ENCODE measurements at places on chromosomes 2 and 18. TPM values are rescaled to one million over a fixed set of nuclear protein-coding genes. Genes with fewer than 3 reads are reported as not detected.

DNA sequence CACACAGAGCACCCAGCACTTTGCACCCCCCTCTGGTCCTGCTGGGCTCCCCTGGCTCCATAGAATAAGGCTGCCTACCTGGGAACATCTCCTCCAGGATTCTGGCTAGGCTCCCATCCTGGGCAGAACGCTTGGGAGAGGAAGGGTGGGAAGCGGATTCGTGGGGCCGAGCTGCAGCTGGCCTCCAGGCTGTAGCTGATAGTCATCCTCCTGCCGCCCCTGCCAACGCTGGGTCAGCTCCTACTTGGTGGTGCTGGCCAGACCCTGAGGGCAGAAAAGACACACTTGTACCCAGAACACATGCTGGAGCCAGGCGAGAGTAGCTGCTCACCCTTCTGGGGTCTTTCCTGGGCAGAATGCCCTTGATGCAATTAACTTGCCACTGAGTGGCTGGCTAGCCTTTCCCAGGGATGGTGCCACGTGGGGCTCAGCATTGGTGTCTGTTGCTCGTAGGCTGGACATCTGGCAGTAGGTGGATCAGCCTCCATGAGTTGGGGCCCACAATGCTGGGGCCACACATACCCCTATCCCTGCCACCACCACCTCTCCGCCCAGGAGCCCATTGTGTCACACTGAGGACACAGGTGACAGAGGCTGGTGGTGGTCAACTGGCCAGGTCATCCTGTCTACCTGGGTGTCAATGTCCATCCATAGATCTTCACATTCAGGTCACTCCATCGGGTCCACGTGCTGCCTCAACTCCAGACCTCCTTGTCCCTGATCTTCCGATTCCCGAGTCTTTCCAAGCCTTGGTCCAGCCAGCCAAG is 112.8 kb downstream of the NDUFA10 start:
- H3K27me3 ChIP-seq, result no peaks in the 10 kb centered on the region
- DNase-seq, result peak; percentile 38
- H3K27ac ChIP-seq, result no peak overlapping the region
- H3K36me3 ChIP-seq, result no peaks in the 10 kb centered on the region
- H3K4me3 ChIP-seq, result no peak overlapping the region

The IL1RN gene
- not detected for total RNA-seq

DNA sequence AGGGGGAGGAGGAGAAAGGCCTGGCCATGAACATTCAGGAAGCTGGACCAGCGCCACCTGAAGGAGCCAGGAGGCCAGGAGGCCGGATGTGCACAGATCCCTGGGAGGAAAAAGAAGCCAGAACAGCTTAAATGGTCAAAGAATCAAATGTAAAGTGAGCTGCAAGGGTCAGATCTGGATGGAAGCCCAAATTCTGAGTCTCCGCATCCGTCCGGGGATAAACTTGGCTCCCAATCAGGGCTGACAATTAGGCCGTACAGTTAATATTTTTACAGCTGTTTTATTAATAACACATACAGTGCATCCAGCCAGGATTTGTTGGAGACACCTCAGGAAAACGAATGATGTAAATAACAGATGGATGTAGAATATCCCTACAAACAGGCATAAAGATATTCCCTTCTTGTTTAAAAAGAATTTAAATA is 495.1 kb upstream of the TCF4 start:
- peaks cover 10% of the 10 kb centered on the region for H3K4me1 ChIP-seq
- no peak overlapping the region for H3K27ac ChIP-seq
- no peaks in the 10 kb centered on the region for H3K36me3 ChIP-seq
- H3K27me3 ChIP-seq, result no peaks in the 10 kb centered on the region
- no peak overlapping the region for H3K4me3 ChIP-seq
- DNase-seq, result peak; percentile 56

The RGPD5 gene
- total RNA-seq, result 161 TPM

GRCh38 chr2:136246086-136246669 is 128.2 kb upstream of the CXCR4 start:
- no peaks in the 10 kb centered on the region for H3K27me3 ChIP-seq
- H3K36me3 ChIP-seq, result no peaks in the 10 kb centered on the region
- peaks cover 14% of the 10 kb centered on the region for H3K4me1 ChIP-seq
- peak; percentile 77 for DNase-seq
- H3K4me3 ChIP-seq, result no peak overlapping the region
- no peak overlapping the region for H3K27ac ChIP-seq

The RRM2 gene
- 60.2 TPM for total RNA-seq

GRCh38 chr18:36901277-36901701 is 72.4 kb downstream of the KIAA1328 start:
- H3K27me3 ChIP-seq, result no peaks in the 10 kb centered on the region
- no peak overlapping the region for H3K4me3 ChIP-seq
- no peaks in the 10 kb centered on the region for H3K36me3 ChIP-seq
- no peak for DNase-seq

DNA sequence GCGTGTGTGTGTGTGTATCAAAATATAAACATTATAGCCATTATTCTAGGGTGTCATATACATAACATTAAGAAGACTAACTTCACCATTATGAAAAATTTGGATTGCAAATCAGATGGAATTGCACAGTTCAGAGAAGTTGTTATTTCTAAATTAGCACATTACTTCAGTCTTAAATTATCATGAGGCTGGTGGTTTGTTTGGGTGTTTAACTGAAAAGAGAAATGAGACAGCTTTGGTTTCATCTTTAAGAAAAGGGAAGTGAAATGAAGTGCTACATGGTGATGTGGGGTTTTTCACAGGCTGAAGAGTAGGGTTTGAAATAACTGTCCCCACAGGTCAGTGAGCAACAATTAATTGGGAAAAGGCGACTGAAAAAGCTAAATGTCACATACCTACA is 161.2 kb upstream of the XIRP2 start:
- H3K4me3 ChIP-seq, result no peak overlapping the region
- no peaks in the 10 kb centered on the region for H3K27me3 ChIP-seq
- H3K36me3 ChIP-seq, result no peaks in the 10 kb centered on the region
- no peak for DNase-seq
- H3K27ac ChIP-seq, result no peak overlapping the region

DNA sequence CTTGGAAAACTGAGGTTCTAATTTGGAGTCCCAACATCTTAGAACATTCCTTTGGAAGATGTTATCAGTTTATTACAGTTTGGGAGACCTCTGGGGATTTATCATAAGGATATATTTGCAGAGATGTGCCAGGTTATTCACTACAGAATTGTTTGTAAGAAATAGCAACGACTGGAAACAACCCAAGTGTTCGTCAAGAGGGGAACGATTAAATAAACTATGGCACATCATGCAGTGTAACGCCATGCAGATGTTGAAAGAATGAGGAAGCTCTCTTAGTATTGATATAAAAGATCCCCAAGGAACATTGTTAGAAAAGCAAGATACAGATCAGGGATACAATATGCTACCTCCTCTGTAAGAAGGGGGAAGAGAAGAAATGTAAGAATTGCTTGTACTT is 210.6 kb downstream of the TMEM247 start:
- no peaks in the 10 kb centered on the region for H3K4me1 ChIP-seq
- no peak overlapping the region for H3K4me3 ChIP-seq
- DNase-seq, result no peak
- no peaks in the 10 kb centered on the region for H3K36me3 ChIP-seq
- H3K27ac ChIP-seq, result no peak overlapping the region

The ZBTB7C gene
- total RNA-seq, result 0.55 TPM
